Omental fat pad (tissue), 4 donors: ENCODE measurements at places on chromosomes 5 and 9. TPM values are rescaled to one million over a fixed set of nuclear protein-coding genes. Genes with fewer than 3 reads are reported as not detected.

GRCh38 chr5:163727028-163727427, 221.6 kb downstream of the MAT2B start:
- DNase-seq: no peak

GRCh38 chr5:103708601-103709000, 146.0 kb upstream of the NUDT12 start:
- no peak for DNase-seq

DNA sequence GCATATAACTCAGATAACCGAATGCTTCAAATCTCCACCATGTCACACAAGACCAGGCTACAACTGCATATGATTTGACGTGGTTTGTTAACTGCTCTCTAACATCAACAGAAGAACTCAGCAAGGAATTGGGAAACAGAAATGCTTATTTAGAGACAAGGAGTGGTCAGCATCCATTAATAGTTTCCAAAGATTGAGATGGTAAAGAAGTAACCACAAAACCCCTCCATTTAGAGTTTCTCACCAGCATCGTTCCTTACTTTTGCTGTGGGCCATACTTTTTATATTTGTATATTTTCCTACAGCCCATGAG, 25.2 kb downstream of the DPYSL3 start:
- no peak for DNase-seq

- peak; percentile 45 for DNase-seq
These were observed 113.9 kb downstream of the SUSD1 start for GRCh38 chr9:112061152-112061740.

DNA sequence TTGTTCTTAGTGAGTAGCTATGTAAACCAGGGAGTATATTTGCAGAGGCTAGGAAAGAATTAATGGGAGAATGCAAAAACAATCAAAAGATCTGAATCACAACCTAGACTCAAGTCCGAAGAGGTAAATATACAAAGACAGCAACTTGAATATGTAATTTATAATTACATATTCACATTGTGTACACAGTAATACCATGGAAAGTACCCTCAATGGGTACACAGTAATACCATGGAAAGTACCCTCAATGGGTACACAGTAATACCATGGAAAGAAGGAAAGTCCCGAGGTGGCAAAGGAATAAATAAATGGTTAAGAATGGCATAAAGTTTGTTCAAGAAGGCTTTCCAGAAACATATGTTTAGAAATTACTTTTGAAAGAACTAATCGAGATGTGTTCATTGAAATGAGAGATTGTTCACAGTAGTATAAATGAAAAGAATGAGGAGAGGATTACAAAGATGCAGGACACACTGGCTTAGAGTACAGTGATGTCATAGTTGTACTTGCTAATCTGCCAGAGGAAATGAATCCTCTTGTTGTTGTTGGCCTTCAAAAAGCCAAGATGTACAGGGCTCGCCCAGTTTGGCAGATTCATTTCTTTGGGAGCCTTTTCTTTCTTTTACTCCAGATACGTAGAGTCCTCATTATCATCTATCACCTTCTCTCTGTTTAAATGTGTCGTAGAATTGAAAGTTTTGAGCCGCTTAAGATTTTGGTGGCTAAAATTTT, 116.0 kb downstream of the UNC13B start:
- no peak for DNase-seq

DNA sequence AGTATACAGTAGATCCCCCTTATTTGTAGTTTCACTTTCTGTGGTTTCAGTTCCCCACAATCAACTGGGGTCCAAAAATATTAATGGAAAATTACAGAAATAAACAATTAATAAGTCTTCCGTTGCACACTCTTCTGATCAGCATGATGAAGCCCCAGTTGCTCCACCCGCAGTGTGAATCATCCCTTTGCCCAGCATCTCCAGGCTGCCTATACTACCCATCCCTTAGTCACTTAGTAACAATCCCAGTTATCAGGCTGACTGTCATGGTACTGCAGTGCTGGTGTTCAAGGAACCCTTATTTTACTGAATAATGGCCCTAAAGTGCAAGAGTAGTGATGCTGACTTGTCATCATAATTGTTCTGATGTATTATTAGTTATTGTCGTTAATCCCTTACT, 28.9 kb downstream of the SHC3 start:
- no peak for DNase-seq

DNA sequence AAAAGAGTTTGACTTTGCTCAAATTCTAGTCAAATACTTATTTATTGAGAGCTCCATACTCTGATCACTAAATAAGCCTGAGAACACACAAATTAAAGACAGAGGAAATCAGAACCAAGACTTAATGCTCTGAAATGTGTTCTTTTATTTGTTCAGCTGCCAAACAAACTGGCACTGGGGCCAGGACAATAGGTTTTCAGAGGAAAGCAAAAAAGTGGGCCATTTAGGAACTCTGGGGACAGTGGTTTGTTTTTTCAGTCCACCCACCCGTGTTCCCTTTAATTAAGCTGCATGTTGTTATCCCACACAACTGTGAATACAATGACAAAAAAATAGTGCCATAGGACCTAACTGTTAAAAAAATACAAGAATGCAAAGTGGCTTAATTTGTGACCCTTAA, 95.4 kb upstream of the RETREG1 start:
- DNase-seq: no peak

GRCh38 chr5:109399092-109399759, 10.5 kb downstream of the PJA2 start:
- DNase-seq: no peak

DNA sequence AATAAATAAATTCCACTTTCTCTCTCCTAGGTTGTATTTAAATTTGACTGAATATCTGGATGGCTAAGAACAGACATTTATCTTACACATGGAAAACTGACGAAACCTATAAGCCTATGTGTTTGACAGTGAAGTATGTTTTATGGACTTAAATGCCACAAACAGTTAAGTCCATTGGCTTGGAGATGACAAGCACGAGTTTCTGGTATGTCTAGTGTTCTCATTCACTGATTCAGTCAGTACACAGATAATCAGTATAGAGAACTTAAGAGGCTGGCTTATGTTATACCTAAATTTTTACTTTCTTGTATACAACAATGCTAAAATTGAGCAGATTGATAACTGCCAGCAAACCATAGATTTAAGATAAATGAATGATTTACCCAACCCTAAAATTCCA, 38.9 kb downstream of the SNAPC3 start:
- no peak for DNase-seq

Gene CDKN2B
- 84.7 TPM for total RNA-seq

Gene MARCOL
- not detected for total RNA-seq

Gene CERCAM
- total RNA-seq: 51.9 TPM

Gene SVEP1
- 166 TPM for total RNA-seq

Gene LCNL1
- total RNA-seq: 0.47 TPM

Gene HEMGN
- 0.19 TPM for total RNA-seq

Gene RELL2
- total RNA-seq: 1.0 TPM
